ENCODE measurements at places on chromosomes 6 and 20.
A peak's percentile ranks its signal among the peaks of the same experiment; 100 is the strongest.

DNA sequence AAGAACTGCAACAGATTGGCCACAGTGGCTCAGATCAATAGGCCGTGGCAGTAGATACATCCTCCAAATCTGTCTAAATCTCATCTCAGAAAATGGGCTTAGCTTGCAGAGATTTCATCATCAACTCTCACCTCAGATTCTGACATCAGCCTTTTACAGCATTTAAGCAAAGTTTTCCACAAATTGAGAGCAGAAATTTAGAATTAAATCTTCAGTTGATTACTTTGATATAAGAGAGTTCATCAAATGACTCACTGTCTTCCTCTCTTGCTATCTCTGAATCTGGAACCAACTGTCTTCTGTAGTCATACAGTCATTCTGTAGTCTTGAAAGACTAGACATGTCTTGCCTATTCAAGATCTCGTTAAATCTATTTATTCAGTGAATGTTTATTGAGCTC lies 45.2 kb upstream of the CTAGE9 start:
- DNase-seq, result no peak

- no peak for DNase-seq
Observed at GRCh38 chr6:67362976-67363375, 1272.1 kb upstream of the ADGRB3 start.

DNA sequence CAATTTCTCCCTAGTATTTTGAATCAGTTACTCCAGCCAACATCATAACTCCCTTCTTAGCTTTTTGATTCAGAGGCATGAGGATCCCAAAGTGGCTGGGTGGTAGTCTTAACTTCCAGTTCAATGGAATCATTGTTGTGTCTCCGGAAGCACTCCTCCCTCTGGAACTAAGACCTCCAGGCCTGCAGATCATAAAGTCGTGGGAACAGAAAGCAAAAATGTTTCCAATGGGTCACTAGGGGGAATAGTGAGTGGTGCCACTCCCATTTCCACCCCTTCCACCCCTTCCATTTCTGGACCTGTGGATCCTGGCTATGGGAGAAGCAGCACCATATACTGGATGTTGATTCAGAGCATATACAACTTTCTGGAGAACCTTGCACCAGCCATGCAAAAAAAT lies 130.8 kb downstream of the SGK1 start:
- no peak for DNase-seq

DNA sequence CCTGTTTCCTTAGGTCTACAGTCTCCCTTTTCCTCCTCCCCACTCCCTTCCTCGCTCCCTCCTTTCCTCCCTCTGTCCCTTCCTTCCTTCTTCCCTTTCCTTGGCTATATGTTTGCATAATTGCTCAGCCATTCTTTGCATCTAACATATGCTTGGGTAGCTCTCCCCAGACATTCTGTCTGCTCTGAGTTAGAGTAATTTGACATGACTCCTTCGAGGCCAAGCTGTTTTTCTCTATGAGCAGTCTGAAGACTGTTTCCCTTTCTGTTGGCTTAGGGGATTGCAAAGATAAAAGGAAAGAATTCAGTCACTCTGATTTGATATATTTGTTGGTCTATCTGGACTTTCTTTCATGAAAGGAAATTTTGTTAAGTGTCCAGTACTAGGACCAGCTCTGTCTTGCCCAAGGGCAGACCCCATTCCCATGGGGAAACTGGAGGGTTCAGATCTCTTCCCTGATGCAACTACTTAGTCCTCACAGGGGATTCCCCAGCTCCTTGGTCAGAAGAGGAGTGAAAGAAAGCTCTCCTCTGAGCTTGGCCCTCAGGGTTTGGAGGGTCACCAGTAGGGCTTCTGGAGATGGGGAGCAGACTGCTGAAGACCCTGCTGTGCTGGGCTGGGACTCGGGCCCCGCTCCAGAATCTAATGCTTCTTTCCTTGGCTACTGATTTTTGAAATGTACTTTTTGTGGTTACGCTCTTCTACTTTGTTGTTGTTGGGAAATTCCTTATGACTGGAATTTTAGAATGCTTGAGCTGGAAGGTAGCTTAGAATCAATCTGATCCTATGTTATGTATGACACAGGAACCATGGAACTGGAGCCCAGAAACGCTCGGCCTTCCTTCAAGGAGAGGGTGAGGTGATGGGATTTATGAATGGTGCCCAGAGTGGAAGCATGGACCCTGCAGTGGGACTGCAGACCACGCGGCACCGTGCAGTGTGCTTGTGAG lies 63.7 kb upstream of the SLC22A23 start:
- peak; percentile 32 for DNase-seq

DNA sequence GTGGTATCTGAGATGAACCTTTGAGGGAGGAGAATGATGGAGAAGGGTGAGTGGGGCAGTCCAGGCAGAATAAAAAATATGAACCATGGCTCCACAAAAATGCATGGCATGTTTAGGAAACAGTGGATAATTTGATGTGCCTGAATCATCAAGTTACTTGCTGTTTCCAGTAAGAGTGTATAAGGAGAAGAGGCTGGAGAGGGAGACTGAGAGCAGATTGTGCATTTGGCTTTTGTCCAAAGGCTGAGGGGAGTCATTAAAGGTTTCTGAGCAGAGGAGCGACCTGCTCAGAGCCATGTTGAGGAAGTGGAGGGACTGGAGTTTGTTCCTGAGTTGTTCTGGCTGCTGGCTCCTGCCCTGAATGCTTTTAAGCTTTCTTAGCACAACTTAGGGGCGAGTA lies 6.1 kb downstream of the MMP24 start:
- DNase-seq, result peak; percentile 52

- no peak for DNase-seq
Observed at GRCh38 chr6:159102373-159103160, 57.8 kb upstream of the TAGAP start.
